ENCODE measurements at places on chromosomes 7 and 10.

DNA sequence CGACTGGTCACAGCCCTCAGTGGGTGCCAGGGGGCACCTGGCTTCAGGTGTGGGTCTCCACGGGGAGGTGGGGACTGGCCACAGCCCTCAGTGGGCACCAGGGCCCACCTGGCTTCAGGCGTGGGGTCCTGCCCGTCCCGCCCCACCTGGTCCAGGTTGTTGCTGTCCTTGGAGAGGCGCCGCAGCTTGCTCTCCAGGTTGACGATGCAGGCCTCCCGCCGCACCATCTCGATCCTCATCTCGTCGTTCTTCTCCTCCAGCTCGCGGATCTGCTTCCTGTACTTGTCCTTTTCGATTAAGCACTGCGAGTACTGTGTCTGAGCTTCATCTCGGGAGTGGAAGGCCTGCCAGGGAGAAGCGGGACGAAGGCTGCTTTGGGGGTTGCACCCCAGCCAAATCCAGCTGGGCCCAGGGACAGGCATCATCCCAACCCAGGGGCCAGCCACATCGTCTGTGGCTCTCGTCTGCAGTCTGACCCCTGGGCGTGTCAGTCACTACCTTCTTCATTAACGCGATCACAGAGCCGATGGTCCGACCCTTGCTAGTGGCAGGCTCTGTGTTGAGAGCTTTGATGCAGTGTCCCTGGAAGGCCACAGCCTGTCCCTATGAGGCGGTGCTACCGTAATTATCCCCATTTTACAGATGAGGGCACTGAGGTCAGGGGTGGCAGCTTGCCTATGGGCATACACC lies 92.9 kb upstream of the GNA12 start:
- DNase-seq: no peak

- no peak for DNase-seq
These were observed 1.3 kb downstream of the LCOR start for GRCh38 chr10:96833220-96834001.

DNA sequence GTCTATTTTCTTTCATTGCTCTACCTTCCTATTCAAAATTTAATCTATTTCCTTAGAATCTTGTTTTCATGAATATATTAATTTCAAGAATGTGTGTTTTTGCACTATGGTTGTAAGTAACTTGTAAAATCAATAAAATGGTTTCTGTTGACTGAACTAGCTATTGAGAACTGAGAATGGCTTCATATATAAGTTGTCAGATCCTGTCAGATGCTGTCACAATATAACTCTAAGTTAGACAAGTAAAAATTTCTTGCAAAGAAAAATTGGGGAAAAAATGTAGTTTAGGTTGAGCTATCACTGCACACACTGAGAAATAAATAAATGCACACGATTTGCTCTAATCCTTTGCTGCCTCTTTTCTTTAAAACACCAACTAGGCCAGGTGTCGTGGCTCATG lies 89.8 kb downstream of the RAB11FIP2 start:
- DNase-seq: no peak

- no peak for DNase-seq
These were observed 24.7 kb downstream of the AOC1 start for GRCh38 chr7:150876817-150877526.

GRCh38 chr7:22485189-22485588 lies 14.8 kb downstream of the STEAP1B start:
- no peak for DNase-seq

DNA sequence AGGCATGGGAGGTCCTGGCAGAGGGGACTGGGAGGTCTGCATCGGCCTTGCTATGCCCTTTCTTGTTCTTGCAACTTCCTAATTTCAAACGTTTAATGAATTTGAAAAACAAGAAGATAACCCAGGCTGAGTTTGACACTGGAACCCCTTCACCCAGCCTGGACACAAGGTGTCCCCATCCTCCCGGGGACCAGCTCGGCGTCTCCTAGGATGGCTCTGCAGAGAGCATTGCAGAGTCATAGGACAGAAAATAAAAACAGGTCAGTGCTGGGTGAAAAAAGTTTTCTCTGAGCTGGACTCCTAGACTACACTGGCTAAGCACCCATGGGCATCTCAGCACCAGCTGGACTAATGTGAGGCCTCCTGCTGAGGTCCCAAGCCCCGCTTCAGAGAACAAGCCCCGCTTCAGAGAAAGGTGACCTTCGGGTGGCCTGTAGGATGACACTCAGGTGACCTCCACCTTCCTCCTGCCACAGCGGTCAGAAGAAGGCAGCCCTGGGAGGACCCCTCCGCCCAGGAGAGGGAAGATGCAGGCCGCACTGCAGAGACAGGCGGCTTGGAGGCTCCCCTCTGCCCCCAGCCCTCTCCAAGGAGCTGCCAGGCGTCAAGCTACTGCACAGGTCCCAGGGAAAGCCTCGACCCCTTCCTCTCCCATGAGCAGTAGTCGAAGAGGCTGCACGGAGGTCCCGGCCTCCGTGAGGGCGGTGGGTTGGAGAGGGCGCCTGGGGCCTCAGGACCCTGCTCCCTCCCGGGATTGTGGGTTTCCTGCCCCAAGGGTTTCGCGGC lies 9.3 kb upstream of the UNCX start:
- no peak for DNase-seq

DNA sequence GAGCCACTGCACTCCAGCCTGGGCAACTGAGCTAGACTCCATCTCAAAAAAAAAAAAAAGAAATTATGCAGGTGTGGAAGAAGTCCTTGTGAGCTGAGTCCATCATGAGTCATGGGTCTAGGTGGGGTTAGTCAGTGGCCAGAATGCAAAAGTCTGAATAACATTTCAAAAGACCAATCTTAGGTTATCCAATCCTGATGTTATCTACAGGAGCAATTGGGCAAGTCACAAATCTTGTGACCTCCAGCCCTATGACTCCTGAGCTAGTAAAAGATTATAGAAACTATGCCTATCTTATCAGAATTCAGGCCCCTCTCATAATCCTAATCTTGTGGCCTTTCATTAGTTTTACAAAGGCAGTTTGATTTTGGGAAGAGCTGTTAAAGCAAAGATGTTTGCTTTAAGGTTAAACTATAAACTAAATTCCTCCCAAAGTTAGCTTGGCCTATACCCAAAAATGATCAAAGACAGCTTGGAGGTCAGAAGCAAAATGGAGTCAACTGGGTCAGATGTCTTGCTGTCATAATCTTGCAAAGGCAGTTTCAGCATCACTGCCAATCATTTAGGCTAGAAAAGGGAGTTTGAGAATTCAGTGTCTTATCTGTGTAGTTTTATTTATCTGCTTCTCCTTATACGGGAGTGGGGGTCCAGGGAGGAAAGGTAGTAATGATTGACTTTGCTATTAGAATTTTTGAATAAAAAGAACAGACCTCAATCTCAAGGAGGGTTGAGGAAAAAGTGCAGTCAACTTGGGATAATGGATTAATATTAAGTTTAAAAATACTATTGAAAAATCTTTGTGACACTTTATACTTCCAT lies 71.2 kb upstream of the TRIM24 start:
- no peak for DNase-seq

- no peak for DNase-seq
These were observed 30.9 kb downstream of the CDK1 start for GRCh38 chr10:60809157-60809556.

DNA sequence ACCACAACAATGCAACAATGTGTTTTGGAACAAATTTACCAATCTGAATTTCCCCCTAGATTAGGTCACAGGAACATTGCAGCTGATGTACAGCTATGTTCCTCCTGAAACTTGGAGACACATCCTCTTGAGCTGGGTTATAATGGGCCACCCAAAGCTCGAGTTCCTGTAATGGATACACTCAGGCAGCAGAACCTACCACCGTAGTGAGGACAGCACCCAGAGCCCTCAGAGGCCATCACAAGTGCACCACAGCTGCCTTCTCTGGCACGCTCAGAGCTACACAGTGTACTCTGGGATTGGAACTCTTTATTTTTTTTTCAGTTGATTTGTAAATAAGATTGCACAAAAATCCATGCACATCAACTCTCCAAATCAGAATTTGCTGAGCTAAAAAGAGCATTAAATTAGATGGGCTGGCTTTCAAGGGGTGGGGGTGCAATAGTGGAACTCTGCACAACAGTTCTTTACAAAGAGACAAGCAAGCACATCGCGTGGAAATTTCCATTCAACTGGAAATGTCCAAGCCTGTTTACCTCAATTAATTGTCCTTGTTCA lies 56.7 kb downstream of the EGFR start:
- no peak for DNase-seq

DNA sequence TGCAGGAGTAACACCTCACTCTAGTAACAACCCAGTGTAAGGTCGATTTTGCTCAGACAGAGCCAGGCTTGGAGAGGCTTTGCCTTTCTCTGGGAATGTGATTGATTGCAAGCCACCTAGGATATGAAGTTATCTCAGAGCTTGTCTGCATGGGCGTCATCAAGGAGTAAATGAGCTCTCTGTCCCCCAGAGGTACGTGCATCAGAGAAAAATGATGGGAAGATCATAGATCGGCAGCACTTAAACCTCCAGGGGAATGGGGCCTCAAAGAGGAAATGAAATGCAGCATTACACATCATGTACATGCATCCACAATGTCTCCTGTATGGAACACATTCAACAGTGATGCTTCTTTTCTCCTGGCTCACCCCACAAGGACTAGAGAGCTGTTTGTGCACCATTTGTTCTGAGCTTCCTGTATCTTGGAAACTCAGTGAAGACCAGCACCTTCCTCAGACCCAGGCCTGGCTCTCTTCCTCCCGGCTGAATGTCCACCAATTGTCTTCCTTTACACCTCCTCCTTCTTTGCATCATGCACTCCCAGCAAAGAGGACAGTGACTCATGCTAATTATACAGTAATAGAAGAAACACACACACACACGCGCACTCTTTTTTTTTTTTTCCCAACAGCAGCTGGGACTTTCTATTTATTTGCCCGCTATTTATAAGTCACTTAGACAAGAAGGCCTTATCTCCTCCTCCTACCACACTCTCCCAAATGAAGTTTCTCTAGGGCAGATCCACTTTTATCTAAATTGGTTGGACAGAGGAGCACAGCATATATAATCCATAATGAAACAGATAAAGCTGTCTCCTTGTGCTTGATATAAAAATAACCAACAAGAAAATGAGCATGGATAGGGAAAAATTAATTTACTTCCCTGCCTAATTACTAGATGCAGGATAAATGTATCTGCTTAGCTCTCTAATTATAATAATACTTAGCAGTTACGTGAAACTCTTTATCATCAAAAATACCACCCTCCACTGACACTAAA lies 990.7 kb downstream of the CCSER2 start:
- DNase-seq: no peak

DNA sequence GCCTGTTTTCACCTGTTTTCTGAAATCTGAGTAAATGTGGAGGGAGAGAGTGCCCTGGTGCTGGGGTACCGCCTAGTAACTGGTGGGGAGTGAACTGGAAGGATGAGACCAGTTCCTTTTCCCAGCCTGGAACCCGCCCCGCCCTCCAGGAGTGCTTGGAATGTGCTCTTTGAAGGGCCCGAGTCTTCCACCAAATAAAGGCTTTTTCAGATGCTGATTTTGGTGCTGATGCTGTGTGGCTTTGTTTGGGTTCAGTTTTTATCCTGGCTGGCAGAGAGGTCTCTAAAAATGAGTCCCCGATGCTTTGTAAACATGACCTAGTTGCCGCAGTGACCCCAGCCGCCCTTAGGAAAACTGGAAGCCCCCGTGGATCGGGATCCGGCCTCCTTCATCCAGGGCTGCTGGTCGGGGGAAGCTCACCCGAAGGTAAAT lies 25.9 kb downstream of the FOXK1 start:
- DNase-seq: no peak

- DNase-seq: no peak
These were observed 90.1 kb downstream of the FAS start for GRCh38 chr10:89080660-89081059.

- no peak for DNase-seq
These were observed 50.0 kb upstream of the KCNMA1 start for GRCh38 chr10:77687621-77688020.

DNA sequence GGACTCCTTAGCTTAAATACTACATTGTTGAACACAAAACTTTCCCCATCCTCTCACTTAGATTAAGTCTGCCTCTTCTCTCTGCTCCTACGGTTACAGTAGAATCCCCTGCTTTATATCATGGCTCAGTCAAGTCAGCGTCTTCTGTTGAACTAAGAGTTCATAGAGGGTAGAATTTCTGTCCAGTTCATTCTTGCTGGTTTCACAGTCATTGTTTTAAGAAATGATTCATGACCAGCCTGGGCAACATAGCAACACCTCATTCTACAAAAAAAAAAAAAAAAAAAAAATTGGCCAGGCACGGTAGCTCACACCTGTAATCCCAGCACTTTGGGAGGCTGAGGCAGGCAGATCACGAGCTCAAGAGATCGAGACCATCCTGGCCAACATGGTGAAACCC lies 3.7 kb upstream of the ZFYVE27 start:
- DNase-seq: no peak

DNA sequence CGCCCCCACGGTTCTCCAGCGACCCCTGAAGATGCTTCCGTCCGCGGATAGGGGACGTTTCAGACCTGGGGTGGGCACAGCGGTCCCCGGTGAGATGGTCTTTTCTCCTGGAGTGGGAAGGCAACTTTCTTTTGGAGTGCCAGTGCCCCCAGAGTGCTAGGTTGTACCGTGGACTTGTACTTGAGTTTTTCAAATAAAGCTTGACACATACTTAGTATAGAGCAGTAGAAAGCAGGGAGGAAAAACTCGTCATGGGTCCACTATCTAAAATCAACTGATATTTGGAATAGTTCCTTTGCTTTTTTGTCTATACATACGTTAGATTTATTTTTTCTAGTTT lies 28.4 kb downstream of the RBM20 start:
- DNase-seq: no peak

DNA sequence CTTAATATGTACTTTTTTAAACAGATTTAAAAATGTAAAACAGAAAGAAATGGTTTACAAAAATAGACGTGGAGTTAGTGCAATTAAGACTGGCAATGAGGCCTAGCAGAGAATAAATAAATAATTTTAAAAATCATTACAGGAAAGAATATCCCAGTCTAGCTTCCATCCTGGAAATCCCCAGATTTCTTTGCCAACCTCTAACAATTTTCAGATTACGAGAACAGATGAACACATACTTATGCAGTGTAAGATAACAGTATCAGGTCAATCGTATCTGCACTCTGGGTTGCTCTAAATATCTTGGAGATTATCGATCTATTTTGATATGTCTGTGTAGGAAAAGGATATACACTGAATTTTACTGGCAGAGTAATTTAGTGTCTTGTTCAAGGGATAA lies 210.5 kb downstream of the SEMA3A start:
- DNase-seq: no peak

DNA sequence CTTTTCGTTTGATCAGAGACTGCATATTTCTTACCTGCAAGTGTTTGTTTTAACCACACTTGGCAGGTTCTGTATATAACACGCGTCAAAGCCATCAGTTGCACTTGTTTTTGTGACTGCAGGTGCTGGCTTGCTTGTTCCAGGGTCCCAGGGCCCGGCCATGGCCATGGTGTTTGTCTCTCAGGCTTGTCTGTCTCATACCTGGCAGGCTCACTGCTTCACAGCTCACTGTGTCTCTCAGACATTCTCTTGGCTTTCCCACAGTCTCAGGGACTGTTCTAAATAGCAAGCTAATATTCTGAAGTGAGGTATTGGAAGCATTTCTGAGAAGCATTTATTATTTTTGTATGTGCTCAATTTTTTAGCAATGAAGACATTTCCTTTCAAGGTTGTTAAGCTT lies 46.9 kb downstream of the GPR141 start:
- no peak for DNase-seq

Measured in stimulated activated CD4-positive, alpha-beta T cell treated with anti-CD3 and anti-CD28 coated beads, TNF-alpha, amount 100 ng/mL, for 4 hours (primary cell).